ENCODE measurements at places on chromosomes 13 and 19.

GRCh38 chr13:48993150-48993549 lies 17.4 kb downstream of the FNDC3A start:
- no peak for DNase-seq

GRCh38 chr19:4297901-4298809 lies 4.0 kb downstream of the TMIGD2 start:
- no peak for DNase-seq

DNA sequence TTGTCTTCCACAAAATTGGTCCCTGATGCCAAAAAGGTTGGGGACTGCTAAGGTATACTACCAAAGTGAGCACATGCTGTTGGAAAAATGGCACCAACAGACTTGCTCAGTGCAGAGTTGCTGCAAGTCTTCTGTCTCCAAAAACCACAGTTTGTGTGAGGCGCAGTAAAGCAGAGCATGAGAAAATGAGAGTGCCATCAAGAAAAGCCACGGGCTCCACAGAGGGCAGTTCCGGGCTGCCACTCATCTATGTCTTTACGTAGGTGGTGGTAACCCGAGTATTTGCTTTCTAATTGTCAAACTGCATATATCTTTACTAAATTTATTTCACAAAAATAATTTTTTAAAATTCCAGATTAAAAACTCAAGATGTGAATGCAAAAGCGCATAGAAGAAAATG lies 123.8 kb downstream of the RNF17 start:
- DNase-seq = no peak

DNA sequence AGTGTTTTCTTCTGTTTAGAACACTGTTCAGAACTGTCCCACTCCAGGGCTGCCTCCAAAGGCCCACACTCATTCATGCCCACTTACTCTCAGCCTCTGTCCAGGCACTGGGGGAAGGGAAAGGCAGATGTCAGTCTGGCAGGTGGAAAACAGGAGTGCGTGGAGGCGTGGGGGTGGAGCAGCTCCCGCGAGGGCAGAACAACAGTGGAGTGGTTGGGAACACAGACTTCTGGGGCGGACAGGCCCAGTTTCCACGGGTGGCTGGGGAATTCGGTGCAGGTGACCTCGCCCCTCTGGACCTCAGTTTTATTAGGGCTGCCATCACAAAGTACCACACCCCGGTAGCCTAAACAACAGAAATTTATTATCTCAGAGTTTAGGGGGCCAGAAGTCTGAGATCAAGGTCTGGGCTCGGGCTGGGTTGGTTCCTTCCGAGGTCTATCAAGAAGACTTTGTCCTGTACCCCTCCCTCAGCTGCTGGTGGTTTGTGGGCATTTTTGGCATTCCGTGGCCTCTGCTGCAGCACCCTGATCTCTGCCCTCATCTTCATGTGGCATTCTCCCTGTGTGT lies 59.7 kb downstream of the SIPA1L3 start:
- no peak for DNase-seq

DNA sequence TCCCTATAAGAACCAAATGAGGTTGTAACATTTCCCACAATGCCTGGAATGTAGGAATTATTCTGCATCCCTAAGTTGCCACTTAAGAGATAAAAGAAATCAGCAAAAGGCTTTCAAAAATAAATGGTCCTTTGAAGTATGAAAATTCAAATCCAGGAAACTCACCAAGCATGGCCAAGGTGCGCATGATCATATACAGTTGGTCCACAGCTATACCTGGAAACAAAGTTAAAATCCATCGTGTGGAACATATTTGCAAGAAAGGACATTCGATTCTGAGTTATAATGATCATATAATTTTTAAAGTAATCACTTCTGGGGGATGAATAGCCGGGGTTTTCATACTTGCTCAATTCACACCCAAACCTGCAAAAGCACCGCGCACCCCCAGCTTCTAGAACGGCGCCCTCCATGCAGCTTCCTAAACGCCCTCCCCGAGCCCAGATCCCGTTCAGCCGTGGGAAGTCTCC lies 525 bp downstream of the CARS2 start:
- DNase-seq = no peak

DNA sequence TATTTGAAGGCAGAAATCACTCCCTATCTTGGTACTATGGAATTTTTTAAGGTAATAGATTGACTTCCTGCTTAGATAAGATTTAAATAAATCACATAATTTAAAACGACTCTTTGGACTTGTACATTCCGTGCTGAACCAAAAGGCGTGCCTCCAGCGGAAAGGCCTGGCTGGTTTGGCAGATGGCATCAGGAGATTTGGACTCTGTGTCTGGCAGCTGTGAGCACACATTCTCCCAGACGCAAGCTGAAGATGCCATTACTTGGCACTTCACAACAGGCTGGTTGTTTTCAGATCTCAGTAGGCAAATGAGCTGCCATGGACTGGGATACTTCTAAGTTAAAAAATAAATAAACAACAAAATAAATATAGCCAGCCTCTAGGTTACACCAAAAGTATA lies 104.5 kb upstream of the SLC15A1 start:
- no peak for DNase-seq

- no peak for DNase-seq
Observed at GRCh38 chr13:23357349-23357748, 76.2 kb downstream of the SACS start.

GRCh38 chr19:19488875-19489690 lies 26.3 kb downstream of the TSSK6 start:
- DNase-seq = no peak

DNA sequence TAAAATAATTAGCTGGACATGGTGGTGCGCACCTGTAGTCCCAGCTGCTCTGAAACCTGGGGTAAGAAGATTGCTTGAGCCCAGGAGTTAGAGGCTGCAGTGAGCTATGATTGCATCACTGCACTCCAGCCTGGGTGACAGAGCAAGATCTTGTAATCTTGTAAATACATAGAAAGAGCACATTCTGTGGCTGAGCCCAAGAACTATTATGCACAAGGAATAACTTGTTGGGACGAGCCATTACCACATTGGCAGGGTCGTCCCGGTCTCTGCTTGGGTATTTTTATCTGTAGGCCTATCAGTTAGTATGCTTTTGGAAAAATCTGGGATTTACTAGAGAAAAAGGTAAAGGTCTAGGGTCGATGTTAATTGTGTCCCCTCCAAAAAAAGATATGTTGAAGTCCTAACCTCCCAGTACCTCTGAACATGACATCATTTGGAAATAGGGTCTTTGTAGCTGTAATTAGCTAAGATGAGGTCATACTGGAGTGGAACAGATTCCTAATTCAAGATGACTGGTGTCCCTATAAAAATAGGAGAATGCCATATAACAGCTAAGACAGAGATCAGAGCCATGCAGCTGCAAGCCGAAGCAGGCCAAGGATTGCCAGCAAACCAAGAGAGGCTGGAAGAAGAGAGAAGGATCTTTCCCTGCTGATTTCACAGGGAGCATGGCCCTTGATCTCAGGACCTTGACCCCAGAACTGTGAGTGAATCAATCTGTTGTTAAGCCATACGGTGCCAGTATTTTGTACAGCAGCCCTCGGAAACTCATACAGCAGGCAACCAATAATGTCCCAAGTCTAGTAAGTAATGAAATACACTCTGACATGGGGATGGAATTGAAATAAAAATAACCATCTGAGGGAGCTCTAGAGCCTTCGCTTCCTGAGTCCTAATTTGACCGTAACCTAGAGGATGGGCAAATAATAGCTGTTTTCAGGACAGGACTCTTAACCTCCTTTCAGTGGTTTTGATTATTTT lies 77.0 kb downstream of the TM9SF2 start:
- DNase-seq = no peak

GRCh38 chr19:19642506-19643157 lies 825 bp downstream of the GMIP start:
- DNase-seq = peak; percentile 40

DNA sequence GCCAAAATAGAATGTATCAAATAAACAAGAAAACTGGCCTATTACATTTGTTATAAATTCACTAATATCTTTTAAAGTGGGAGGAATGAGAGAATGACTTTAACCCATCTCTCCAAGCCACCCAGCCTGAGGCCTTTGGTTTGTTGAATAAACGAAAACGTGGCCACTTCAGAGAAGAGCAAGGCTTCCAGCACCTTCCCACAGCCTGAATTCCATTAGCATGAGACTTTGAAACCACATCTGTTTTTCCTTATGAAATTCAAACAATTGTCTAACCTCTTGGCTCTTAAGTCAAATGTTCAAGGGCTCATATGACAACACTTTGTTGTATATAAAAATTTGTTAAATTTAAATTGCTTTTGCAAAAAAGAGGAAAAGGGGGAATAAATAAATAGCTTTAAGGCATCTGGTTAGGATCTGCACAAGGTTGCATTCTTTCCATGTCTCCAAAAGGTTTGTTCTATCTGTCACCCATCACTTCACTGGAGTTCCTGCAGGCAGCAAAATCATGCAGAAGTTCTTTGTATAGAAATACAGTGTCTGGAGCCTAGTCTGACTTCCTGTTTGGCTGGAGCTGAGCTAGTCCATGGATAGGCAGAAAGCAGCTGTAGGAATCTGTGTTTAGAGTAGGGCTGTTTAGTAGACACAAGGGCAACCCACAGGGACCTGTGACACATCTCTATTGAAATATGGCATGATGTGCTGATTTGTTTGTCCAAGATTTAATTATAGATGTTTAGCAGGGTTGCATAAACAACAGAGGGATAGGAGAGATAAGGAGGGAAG lies 502.3 kb downstream of the KCTD12 start:
- no peak for DNase-seq

DNA sequence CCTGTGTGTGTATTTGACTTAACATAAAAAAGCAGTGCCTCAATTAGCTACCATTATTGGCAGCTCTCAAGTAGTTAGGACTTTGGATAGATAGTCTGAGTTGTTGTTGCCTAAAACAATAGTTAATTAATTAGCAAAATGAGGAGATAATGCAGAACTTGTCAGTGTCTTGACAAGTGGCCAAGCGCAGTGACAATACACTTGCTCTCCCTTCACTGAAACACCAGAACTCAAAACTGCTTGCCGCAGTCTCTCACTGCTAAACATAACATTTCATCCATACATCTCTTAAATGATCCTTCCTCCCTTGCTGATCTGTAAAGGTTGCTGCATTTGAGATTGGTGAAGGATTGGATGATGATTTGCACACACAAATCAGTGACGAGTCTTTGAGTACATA lies 61.7 kb downstream of the ARHGAP35 start:
- DNase-seq = no peak

DNA sequence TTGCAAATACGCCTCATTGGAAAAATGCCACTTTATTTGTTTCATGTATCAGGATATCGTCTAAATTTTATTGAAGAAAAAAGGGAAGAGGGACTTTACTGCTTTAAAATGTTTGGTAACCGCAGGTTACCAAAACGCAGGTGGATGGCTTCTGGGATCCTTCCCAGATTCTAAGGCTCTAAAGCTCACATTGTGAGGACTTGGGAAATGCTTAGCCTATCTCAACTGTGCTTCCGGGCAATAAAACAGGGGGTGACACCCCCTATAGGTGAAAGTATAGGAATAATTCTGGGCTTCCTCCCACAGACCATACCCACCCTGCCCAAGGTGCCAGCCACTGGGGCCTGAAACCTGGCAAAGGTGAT lies 73.2 kb upstream of the IPO5 start:
- no peak for DNase-seq

GRCh38 chr19:10683064-10683426 lies 18.2 kb upstream of the QTRT1 start:
- DNase-seq = no peak

DNA sequence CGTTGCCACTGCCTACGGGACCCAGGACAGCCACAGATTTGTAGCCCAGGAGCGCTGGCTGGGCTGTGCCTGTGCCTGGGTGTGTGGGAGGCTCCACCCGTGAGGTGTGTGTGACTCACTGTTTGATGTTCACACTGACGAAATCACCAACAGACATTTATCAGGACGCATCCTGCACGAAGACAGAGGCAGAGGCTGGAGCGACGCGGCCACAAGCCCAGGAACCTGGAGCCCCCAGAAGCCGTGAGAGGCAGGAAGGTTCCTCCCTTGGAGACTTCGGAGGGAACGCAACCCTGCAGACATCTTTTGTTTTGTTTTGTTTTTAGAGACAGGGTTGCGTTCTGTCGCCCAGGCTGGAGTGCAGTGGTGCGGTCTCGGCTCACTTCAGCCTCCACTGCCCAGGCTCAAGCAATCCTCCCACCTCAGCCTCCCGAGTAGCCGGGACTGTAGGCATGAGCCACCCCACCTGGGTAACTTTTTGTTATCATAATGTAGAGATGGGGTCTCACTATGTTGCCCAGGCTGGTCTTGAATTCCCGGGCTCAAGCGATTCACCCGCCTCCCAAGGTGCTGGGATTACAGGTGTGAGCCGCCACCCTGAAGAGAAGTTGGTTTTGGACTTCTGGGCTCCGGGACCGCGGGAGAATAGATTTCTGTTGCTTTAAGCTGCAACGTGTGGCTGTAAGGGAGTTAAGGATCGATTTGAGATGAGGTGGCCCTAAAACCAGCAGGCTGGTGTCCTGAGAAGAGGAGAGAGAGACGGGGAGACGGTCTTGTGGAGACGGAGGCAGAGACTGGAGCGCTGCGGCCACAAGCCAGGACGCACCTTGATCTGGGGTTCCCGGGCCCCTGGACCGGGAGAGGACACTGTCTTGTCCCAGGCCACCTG lies 24.9 kb upstream of the WDR18 start:
- no peak for DNase-seq
